Stimulated activated CD8-positive, alpha-beta memory T cell treated with anti-CD3 and anti-CD28 coated beads, Interleukin-7, amount 100 ng/mL, for 1 hour (primary cell): ENCODE measurements at places on chromosomes 3 and 15.

DNA sequence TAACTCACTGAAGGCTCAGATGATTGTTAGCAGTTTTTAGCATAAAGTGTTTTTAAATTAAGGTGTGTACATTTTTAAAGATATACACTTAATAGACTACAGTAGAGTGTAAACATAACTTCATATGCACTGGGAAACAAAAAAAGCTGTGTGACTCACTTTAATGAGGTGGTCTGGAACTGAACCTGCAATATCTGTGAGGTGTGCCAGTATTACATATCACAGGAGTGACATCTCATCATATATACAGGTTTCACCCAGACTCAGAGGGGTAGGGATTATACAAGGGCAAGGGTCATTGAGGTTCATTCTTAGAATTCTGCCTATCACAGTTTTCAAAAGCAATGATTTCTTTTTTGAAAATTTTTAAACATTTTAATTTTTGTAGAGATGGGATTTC is 7.3 kb upstream of the SNRK start:
- DNase-seq, result no peak

DNA sequence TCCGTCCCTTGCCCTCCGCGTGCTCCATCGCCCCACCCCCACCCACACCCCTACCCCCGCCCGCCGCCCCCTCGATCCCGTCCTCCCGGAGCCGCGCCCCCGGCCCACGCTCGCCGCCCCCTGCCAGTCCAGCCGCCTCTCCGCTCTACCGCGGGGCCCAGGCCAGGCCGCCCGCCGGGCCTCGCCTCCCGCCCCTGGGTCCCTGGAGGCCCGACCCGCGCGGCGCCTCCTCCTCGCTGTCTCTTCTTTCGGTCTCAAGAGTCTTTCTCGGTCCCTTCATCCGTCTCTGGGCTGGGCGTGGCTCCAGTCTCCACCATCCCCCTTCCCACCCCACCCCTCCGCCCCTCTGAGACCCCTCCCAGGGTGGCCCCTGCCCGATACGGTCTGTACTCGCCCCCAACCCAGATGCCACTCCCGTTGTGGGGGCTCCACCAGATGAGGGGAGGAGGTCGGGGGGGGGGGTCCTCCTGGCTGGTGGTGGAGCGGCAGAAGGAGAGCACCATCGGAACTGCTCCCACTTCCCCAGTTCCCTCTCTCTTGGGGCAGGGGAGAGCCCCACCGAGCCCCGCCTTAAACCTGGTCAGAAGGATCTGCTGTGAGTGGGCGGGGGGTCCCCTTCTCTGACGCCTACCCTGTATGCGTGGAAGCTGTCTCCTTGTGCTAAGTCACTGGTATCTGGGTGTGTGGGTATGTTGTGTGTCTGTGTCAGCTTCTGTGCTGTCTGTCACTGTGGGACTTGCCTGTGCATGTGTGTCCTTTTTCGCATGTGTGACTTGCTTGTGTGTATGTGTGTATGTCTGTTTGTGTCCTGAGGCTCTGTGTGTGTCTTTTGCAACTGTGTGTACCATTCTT is 1.0 kb downstream of the PRKCD start:
- no peak for DNase-seq

- no peak for DNase-seq
Observed at GRCh38 chr15:65818927-65819562, 27.0 kb upstream of the DENND4A start.

GRCh38 chr3:146446026-146446425 is 23.3 kb downstream of the PLSCR2 start:
- no peak for DNase-seq

DNA sequence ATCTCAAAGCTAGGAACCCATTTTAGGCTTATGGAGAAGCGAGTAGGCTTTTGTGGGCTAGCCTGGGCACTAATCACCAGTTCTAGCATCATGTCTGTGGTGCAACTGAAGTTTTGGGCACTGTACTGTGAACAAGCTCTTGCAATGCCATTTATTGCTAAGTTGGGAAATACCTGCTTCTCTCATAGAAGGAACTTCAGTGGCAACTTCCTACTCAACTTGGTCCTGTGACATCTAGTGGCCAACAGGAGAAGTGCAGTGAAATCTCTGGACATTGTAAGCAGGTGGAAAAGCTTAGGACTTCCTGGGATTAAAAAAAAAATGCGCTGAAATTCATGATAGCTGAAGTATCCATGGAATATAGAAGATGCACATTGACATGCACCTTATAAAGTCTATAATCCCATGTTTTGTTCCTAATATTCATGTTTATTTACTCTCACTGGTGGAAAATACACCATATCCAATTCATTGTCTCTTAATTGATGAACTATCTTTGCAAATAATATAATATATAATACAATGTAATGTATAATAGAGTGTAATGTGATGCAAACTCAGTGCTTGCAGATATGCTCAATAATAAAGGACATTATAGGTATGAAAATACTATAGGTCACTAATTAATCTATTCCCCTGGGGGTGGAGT is 6.5 kb upstream of the ALDH1A3 start:
- peak; percentile 14 for DNase-seq
